ENCODE measurements at places on chromosomes 5 and 9.

DNA sequence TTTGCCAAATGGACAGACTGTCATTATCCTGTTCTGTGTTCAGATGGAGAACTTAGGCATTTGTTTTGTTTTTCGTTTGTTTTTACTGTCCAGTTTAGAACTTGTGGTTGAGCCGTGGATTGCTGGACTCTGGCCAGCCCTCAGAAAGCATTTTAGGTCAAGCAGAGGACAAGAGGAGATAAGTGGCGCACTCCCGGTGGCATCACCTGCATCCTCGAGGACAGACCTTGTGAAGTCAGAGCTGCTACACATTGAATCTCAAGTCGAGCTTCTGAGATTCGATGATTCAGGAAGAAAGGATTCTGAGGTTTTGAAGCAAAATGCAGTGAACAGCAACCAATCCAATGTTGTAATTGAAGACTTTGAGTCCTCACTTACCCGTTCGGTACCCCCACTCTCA, 8.9 kb downstream of the MTRR start:
- no peak for DNase-seq

- DNase-seq = no peak
These were observed 88.6 kb downstream of the JAK2 start for GRCh38 chr9:5073701-5074100.

DNA sequence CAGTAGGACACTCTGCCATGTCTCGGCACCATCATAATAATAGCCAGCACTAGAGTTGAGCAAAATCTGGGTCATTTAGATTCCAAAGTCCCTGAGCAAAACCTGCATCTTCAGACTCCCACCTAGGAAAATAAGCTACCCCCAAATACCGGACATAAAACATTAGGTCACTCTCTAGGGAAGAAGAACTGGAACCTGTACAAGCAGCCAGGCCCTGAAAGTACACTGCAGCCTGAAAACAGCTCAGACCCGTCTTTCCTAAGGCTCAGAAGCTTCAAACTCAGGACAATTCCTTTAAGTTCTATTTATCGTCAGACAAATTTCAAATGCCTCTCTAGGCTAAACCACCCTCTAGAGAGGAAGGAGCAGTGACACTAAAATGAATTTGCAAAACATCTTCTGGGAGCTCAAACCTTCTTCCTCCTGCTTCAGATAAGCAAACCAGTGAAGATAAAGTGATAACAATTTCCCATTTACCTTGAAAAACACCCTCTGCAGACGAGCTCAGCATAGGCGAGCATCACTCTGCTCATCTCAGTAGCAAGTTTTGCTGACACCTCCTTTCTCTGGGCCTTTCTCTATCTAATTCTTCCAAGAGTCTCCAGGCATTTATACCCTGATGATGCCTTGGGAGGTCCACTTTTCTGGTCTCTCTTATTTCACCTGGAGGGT, 34.0 kb downstream of the ADAM19 start:
- DNase-seq = no peak

- DNase-seq = no peak
These were observed 198.6 kb downstream of the TLE1 start for GRCh38 chr9:81490605-81491331.

Data from SW 1271 (cell line).